HFFc6 (cell line): ENCODE measurements at places on chromosomes 2 and 18. TPM values are rescaled to one million over a fixed set of nuclear protein-coding genes. Genes with fewer than 3 reads are reported as not detected.

The CYP27A1 gene
- 0.15 to 0.18 TPM in 2 of 3 replicates, not detected in the other for total RNA-seq

The SRSF7 gene
- 116 to 155 TPM (median 149 TPM) in 3 replicates for total RNA-seq

The MPV17 gene
- 77.6 to 81.9 TPM (median 80.5 TPM) in 3 replicates for total RNA-seq

The NR4A2 gene
- total RNA-seq: 1.5 to 6.1 TPM (median 2.2 TPM) in 3 replicates

The DLX2 gene
- total RNA-seq: 9.6 to 12.0 TPM (median 10.2 TPM) in 3 replicates
